Right forelimb (tissue), 1 donor: ENCODE measurements at places on chromosomes 2 and 18.
A peak's percentile ranks its signal among the peaks of the same experiment; 100 is the strongest.

- DNase-seq, result no peak
Observed at GRCh38 chr2:178403671-178404306, 47.2 kb downstream of the PRKRA start.

GRCh38 chr2:236551471-236552211 lies 18.0 kb upstream of the ACKR3 start:
- no peak for DNase-seq

- DNase-seq, result no peak
Observed at GRCh38 chr2:13002536-13003331, 286.0 kb downstream of the TRIB2 start.

GRCh38 chr2:11534746-11535484 lies 1.1 kb downstream of the GREB1 start:
- DNase-seq, result no peak

- DNase-seq, result no peak
Observed at GRCh38 chr2:37189452-37190153, 1.1 kb upstream of the SULT6B1 start.

- DNase-seq, result no peak
Observed at GRCh38 chr2:238458651-238459050, 31.9 kb downstream of the ASB1 start.

GRCh38 chr2:177869209-177869608 lies 203.4 kb downstream of the PDE11A start:
- DNase-seq, result no peak

DNA sequence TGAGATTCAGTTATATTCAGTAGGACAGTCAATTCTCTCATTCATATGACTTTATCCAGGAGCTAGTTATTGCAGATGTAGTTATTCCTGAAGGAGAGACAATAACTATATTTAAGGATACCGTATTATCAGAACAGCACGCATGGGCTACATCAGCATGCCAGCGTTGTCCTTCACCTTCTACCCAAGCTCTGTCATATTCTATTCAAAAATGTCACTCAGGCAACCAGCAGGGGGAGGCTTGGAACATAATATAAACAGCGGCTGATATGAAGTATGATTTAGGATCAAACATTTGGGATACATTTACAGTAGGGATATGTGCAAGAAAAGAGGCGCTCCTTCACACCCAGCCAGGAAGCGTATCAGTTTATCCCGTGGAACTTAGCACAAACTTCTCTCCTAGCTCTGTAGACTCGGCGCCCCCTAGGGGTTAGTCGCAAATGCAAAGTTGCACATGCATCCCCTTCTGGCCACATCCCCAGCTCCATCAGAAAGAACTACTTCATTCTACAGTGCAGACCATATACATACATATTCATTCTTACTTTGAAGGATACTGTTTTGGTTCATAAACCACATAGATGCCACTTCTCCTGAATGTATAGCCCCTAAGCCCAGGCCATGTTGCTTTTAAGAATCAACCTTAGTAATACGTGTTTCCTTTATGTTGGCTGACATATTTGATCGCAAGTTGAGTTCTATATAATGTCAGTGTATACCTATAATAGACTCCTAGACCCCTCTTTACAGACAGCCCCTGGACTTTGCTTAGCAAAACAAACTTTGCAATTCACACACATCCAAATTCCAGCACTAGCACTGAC lies 759.4 kb downstream of the ADCYAP1 start:
- DNase-seq, result peak; percentile 44

GRCh38 chr2:72843301-72843700 lies 17.5 kb upstream of the EXOC6B start:
- DNase-seq, result no peak

DNA sequence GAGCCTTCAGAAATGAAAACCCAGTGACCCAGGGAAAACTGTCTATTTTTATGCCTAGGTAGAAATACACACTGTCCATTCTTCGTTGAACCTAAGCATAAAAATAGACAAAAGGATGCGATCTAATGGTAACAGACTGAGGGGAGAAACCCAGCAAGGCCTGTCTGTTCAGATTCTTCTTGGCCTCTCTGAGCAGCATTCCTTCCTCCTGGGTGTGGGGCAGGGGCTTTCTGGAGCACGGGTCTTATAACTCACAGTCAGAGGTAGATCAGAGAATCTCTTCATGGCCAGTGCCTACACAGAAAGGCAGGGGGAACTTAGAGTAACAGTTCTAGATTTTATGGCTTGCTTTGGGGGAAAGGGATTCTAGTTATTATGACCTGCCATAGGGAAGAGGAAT lies 56.0 kb downstream of the PKDCC start:
- DNase-seq, result no peak

DNA sequence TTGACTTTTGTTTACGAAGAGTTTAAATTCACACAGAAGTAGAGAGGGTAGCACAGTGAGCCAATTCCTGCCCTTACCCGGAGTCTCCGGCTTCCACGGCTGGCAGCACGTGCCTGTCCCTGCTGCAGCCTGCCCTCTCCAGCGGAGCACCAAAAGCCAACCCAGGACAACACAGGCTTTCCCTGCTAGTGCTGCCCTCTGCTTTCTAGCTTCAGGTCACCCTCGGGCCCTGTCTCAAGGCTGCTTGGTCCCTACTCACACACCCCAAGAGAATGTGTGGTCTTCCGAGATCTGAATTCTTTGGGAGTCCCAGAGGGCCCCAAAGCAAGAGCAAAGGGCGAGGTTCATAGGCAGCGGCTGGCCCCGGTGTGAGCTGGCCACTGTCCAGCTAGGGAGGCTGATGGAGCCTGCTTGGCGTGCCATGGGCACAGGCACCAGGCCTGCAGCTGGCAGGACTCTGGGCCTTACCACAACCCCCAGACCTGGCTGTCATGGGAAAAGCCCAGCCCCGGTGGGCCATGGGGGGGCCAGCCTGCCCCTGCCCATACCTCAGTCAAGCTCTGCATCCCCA lies 7.0 kb upstream of the HS6ST1 start:
- DNase-seq, result no peak

GRCh38 chr2:240614391-240614790 lies 10.9 kb upstream of the GPR35 start:
- peak; percentile 33 for DNase-seq

DNA sequence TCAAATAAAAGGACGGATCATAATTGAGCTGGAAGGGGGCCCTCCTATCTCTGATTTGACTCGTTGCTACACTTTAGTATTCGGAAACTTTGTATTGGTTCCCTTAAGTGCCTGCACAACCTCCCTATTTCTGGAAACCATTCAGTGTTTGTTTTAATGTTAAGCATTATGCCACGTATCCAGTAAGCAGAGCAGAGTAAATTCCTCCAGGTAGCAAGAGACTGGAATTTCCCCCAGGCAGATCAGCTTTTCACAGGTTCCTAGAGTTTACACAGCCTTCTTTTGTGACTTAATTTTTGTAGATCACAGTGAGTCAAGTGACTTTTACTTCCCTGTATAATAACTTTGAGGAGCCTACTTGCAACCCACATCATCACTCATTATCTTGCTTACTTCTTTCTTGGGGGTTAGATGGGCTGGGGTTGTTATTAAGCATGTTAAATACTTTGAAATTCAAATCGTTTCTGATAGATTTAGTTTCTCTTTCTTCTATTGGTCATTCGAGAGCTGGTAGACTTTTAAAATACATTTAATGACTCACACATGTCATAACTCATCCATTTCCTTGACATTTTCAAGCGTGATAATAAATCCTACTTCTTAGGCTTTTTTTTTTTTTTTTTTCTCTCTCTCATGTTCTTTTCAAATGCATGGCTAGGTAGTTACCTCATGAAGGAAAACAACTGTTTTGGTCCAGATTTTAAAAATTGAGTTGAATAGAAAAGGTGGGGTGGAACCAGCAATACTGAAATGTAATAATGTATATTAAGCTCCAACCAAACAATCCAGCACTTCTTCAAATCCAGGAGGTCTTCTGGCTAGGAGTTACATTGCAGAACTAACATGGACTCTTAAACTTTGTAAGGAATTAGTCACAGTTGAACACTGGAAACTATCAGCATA lies 219.3 kb downstream of the NEDD4L start:
- DNase-seq, result no peak

GRCh38 chr2:95232232-95232631 lies 24.9 kb downstream of the ZNF892 start:
- no peak for DNase-seq

GRCh38 chr2:161352719-161353118 lies 44.5 kb downstream of the PSMD14 start:
- no peak for DNase-seq
